ENCODE measurements at places on chromosomes 4 and X.

DNA sequence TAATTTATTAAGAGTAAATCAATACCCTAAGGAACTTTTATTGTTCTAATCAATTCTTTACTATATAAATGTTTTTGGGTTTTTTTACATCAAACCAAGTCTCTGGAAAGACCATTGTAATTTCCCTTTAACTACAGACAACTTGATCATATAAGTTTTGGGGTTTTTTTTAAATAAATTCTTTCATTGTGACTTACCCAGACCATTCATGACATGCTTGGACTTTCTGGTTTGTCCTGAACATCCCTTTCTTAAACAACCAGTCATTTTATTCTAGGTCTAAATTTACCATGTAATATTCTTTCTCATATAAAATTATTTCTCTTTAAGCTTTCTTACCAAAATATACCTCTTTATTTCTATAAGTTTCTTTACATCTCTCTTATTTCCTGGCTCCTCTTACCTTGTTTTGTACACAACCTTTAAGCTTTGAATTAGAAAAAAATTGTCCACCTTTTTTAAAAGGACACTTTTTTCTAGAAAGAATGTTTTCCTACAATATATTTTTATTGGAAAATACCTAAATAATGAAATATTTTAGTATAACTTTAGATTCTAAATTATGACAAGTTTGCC, 8.4 kb downstream of the CNGA1 start:
- DNase-seq, result no peak

DNA sequence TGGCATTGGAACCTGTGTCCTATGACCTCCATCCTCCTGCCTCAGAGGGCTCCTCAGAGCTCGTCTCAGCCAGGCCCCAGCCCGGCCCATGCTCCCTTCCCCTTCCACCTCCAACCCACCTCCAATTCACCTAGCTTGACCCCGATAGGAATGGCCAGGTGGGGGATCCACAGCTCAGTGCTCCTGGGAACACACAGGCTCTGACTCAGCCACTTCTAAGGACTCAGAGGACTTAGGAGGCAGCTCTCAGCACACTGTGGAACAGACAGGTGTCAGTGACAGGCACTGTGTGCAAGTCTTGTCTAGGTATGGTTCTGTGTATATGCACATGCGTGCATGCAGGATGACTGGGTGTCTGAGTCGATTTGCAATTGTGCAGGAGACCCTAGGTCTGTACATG, 44.8 kb downstream of the PJA1 start:
- DNase-seq, result no peak

GRCh38 chrX:71949363-71949762, 38.7 kb downstream of the NHSL2 start:
- no peak for DNase-seq

DNA sequence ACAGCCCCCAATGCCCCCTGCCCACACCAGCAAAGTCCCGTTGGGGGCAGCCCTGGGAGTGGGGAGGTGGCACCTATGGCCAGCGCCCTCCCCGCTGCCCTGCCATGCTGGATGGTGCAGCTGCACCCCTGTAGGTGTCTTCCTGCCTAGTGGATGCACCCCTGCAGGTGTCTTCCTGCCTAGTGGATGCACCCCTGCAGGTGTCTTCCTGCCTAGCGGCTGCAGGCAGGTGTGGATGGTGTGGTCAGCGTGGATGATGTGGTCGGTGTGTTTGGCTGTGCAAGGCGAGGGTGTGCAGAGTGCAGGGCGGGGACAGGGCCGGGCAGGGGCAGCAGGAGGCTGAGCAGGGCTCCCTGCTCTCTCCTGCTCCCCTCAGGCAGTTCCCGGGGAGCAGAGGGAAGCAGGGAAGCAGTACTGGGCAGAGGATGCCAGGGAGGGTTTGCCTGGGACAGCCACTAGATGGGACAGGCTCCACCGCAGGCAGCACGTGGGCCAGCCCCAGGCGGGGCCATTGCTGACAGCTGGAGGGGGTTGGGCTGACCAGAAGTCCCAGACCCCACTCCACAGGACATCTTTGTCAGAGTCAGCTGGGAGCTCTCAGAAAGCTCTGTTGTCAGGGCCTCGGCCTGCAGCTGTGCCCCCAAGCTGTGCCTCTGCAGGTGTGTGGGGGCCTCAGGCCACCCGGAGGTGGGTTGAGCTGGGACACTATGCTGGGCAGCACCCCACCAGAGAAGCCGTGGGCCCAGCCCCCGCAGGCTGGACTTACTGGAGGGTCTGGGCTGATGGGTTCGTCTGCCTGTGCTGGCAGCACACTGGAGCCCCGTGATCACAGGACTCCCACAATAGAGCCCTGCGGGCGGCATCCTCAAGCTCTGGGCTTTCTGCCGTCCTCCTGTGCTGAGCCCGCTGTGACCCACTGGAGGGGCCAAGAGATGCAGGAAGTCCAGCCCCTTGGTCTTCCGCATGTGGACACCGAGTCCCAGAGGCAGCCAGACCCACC, 23.7 kb downstream of the DOK7 start:
- peak; percentile 24 for DNase-seq

DNA sequence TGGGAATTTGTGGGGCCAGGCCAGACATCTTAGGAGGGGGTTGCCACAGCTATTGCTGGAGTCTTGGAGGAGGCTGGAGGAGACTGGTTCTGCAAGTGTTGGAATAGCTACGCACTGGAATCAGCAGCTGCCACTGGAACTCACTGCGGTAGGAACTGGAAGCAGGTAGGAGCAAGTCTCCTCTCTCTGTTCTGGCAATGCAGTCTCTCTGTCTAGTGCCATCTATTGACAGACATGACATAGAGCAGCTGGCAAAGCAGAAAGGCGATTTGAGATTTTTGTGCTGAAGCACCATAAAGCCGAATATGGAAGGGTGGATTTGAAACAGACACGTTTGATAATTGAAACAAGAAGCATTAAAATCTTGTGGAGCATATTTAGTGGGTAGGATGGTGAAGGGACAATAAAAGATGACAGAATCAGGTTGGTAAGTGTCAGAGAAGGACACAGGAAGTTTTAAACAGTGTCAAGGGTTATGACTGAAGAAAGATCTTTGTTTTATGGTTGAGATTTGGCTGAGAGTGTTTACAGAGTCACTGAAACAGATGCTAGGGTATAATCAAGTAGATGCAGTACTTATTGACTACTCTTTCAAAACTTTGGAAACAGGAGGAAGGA, 23.5 kb upstream of the SYNPO2 start:
- no peak for DNase-seq

DNA sequence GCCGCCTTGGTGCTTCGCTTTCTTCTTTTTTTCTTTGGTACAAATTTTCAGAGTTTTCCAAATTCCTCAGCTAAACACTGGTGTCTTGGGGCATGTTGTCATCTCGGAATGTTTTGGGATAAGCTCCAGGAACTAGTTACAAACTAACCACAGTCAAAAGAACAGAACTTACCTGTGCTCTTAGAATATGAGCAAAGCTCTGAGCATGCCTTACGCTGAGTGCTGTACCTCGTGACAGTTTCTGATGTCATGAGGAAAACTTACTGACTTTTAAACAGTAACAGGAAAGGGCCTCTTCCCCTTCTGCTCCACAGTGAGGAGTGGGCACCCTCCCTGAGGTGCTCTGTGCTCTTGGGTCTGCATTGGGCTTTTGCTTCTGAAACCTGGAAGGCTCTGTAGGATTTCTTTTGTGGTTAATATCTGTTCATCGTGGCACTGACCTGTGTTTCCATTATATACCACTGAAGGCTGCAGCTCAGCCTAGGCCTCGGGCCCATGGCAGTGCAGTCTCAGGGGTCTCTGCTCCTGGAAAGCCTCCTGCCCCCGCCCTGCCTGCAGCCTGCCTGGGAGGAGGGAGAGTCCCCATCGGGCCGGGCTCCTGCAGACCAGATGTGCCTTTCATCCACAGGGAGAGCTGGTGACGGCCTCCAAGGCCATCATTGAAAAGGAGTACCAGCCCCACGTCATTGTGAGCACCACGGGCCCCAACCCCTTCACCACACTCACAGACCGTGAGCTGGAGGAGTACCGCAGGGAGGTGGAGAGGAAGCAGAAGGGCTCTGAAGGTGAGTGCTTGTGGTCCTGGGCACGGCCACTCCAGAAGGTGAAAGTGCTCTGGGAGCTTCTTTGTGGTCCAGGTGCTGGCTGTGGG, 48.7 kb downstream of the NOP14 start:
- no peak for DNase-seq

- no peak for DNase-seq
Observed at GRCh38 chr4:108035691-108036090, 46.0 kb downstream of the HADH start.

DNA sequence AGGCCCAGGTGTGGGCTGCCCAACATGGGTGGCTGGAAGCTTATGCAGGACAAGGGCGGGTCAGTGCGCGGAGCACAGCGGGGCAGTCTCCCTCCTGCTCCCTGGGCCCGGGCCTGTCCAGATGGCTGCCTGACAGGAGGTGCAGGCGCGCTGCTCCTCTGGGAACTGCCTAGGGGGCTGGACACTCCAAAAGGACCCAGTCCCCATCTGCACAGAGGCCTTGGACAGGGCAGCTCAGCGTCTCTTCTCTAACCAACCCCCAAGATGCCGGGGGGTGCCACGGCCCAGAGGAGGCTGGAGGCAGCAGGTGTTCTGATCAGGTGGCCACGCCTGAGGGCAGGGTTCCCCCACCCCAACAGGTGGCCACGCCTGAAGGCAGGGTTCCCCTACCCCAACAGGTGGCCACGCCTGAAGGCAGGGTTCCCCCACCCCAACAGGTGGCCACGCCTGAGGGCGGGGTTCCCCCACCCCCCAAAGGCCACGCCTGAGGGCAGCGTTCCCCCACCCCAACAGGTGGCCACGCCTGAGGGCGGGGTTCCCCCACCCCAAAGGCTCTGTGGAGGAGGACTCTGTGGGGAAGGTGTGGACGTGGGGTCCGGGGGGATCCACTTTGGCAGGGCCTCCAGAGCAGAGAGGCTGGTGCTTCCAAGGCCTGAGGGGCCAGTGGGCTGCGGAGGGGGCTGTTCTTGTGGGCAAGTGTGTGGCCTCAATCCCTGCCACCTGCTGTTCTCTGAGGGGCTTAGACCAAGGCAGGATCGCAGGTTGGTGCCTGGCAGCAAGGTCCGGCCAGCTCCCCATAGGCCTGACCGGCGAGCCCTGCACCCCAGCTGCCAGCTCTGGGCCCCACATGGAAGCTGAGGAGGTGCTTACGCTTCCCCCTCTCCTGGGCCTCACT, 36.1 kb downstream of the CPLX1 start:
- no peak for DNase-seq

DNA sequence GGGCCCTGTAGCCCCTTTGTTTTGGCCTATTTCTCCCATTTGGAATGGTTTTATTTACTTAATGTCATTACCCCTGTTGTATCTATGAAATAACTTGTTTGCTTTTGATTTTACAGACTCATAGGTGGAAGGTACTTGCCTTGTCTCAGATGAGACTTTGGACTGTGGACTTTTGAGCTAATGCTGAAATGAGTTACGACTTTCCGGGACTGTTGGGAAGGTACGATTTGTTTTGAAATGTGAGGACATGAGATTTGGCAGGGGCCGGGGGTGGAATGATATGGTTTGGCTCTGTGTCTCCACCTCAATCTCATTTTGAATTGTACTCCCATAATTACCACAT, 39.4 kb downstream of the NLRP2B start:
- DNase-seq, result no peak

- no peak for DNase-seq
Observed at GRCh38 chrX:77167993-77168392, 279.2 kb upstream of the FGF16 start.

DNA sequence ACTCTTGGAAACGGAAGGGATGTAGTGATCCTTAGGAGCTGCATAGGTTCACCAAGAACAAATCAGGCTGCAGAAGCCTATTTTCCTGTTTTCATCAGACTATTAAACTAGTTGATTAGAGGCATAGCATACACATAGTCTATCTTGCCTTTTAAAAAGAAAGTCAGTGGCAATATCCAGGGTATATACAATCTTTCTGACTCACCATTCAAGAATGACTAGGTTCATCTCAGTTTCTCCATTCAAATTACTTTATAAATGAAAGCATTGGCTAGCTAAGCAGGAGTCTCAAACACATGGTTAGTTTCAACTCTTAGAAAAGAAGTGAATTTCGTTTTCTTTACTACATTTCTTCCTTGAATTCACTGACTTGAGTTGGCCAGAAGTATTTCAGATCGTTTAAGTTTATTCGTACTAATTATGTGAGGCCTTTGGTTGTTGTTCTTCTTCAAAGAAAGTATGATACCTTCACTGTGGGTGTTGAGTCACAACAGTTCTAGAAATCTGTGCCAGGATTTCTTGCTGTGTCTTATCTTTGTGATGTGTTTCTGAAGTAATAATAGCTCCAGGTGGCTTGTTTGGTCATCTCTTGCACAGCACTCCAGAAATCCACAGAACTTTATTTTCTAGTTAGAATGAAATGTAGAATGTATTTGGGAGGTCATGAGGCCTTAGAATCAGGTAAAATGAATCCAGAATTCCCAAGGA, 88.2 kb downstream of the AWAT2 start:
- no peak for DNase-seq

DNA sequence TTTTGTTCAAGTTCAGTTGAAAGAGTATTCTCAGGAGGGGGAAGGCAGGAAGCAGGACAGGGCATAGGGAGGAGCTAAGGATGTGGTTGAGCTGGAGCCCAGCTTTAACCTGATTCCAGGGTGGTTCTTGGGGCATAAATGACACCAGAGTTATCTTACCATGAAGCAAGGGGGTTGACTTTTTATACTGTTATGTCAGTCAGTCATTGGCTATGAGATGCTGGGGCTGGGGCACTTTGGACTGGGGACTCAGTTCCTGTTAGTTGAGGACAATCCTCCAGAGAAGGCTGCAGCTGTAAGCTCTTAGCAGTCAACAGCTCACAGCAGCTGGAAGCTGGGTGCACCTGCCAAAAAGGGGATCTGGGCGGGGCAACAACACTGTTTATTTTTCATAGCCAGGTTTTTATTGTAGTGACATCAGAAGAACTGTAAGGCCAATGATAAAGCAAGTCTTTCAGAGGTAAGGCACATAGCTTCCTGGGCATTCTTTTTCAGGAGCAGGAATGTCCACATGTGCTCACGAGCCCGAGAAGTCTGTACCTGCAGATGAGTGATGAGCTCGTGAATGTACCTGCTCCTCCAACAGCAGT, 78.5 kb downstream of the MID1IP1 start:
- DNase-seq, result no peak

Data from hippocampal formation (tissue), 2 donors.